Activated T-cell treated with anti-CD3 and anti-CD28 coated beads, Interleukin-2, amount 50 U/mL, for 4 hours (primary cell): ENCODE measurements at places on chromosomes 16 and 17. TPM values are rescaled to one million over a fixed set of nuclear protein-coding genes. Genes with fewer than 3 reads are reported as not detected.

Gene KRT38
- total RNA-seq, result not detected

Gene KCNJ12
- not detected for total RNA-seq

Gene XAF1
- total RNA-seq, result 3.9 TPM

Gene SLC5A11
- total RNA-seq, result 0.11 TPM

Gene CMTM3
- total RNA-seq, result 51.4 TPM

Gene SBK1
- total RNA-seq, result 1.4 TPM

Gene KRTAP1-5
- not detected for total RNA-seq

Gene RAC3
- total RNA-seq, result 4.8 TPM

Gene ZNF287
- 11.1 TPM for total RNA-seq

Gene OR2C1
- total RNA-seq, result not detected

Gene TMEM114
- total RNA-seq, result not detected

Gene EPX
- total RNA-seq, result not detected

Gene ZPBP2
- not detected for total RNA-seq

Gene KCNH4
- 2.2 TPM for total RNA-seq

Gene VAT1L
- total RNA-seq, result 0.22 TPM

Gene CCL3
- 1,810 TPM for total RNA-seq

Gene ERBB2
- 2.9 TPM for total RNA-seq

Gene SLC35G6
- total RNA-seq, result not detected

Gene CEP112
- total RNA-seq, result 0.95 TPM

Gene HBQ1
- 0.43 TPM for total RNA-seq

Gene TMUB2
- total RNA-seq, result 17.9 TPM

Gene SLC38A10
- total RNA-seq, result 58.6 TPM

Gene RAB37
- total RNA-seq, result 0.98 TPM

Gene BFAR
- total RNA-seq, result 63.6 TPM

Gene AIPL1
- total RNA-seq, result not detected

Gene MYOCD
- not detected for total RNA-seq

Gene GAST
- total RNA-seq, result not detected

Gene KIF18B
- 2.4 TPM for total RNA-seq

Gene APOBR
- 2.3 TPM for total RNA-seq

Gene MIF4GD
- 38.4 TPM for total RNA-seq

Gene PLD6
- 38.3 TPM for total RNA-seq
